Dorsolateral prefrontal cortex (tissue), 122 donors: ENCODE measurements at places on chromosomes 2 and 18.

DNA sequence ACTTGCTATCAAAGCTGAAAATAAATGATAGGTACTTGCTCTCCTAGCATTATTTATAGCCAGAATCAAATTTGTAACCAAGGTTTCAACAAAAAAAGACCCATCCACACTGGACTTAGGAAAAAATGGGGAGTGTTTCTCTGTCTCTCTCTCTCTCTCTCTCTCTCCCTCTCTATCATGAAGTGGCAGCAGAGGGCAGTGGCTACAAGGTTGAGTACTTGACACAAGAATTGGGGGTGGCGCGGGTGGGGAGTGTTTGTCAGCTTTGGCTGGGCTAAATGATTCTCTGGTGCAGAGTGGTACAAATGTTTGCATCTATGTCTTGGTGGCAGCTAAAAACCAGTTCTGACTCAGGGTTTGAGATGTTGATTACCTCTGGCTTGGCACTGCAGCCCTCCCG, 85.0 kb downstream of the RBM43 start:
- DNase-seq = no peak

DNA sequence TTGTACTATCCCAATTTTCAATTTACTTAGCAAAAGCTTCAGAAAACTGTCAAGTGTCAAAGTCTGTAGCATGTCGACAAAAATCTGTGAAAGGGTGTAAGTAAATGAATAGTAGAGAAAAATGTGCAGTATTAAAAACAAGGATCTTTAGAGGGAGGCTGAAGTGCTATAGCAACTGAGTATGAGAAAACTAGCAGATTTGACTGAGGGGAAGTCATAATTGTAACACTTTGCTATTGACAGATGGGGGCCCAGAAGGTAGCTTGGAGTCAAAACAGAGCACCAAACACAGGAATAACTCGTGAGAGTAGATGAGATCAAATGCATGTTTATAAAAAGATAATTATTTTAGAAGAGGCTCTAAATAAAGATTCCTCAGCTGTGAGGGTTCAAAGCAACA, 657.7 kb downstream of the TMEM182 start:
- DNase-seq = no peak

DNA sequence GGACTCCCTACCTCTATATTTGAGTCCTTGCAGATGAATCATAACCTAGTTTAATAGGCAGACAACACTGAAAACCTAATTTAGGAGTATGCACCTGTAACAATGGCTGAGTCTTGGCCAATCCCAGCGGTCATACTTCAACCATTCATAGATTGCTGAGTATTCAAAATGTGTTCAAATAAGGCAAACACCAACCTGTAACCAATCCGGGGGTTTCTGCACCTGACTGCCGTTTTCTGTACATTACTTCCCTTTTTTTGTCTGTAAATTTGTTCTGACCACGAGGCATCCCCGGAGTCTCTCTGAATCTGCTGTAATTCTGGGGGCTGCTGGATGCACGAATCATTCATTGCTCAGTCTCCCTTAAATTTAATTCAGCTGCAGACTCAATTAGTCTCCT, 338.6 kb downstream of the STK39 start:
- DNase-seq = no peak

DNA sequence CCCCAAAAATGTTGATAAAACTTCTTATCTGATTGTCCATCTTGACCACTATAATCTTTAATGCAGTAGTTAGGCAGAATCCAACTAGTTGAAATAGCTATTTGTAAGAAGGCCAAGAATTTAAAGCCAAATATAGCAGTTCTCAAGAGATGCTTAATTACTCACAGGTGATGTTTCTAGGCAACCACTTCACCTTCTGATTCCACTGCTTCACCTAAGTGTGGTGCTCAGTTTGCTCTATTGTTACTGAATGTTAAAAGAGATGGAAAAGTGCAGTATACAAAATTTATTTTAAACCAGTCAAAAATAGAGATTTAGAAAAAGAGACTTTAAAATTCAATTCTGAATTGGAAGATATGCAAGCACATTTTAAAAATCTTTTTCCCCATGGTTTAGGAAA, 539.4 kb downstream of the ZNF804A start:
- no peak for DNase-seq

DNA sequence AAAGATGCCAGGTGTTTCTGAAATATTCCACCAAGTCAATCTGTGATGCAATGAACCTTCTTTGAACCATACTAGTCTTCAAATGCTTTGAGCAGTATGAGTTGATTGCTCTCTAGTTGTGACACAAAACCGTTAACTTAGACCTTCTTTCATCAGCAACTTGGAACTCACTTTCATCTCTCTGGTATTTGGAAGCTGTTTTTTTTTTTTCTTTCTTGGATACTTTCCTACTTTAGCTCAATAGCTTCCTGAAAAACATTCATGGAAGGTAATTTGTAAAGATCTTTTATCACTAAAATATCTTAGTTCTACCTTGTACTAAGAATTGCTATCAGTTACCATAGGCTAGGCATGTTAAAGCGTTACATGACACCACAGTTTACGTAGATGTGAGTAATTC, 1071.9 kb upstream of the CHAC2 start:
- no peak for DNase-seq

GRCh38 chr2:23658466-23658942, 268.4 kb downstream of the ATAD2B start:
- DNase-seq = no peak

GRCh38 chr2:30165050-30165520, 18.3 kb downstream of the YPEL5 start:
- peak; percentile 44 for DNase-seq

DNA sequence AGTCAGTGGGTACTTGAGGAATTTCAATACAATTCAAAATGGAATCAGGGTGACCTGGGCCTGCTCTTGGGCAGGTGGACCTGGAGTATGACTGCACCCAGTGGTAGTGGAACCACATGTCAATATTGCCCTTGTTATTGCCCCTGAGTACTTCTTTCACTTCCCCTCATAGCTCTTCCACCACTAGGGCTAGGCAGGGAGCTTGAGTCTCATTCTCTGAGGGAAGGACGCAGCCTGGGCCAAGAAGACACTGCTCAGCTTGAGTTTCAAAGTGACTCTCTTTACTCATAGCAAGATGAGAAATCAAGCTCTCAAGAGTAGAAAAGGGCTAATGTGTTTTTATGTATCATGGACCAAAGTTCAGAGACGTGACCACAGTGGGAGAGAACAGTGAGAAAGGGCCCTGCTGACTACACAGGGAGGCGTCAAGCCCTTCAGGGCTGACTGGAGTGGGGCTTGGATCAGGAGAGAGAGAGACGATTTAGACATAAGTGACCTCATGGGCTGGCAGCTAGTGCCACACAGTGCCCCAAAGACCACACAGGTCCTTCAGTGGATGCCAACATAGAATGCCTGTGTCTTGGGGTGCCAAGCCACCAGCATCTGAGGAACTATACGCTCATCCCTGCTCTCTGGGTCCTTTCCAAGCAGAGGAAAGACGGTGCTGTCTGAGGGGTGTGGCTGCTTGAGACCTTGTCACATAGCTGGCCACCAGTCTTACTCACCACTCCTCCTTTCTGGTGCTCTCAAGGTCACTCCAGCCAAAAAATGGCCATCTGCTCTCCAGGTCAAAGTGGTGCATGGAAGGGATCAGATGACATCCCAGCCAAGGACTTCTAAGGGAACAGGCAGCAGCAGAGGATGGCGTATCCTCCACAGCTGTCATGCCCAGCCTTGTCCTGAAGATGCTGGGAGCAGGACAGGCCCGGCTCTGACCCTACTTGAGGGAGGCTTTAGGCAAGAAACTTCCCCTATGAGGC, 13.0 kb downstream of the PTMA start:
- DNase-seq = peak; percentile 18

- no peak for DNase-seq
These were observed 273.8 kb downstream of the ZNF521 start for GRCh38 chr18:25077944-25078723.

DNA sequence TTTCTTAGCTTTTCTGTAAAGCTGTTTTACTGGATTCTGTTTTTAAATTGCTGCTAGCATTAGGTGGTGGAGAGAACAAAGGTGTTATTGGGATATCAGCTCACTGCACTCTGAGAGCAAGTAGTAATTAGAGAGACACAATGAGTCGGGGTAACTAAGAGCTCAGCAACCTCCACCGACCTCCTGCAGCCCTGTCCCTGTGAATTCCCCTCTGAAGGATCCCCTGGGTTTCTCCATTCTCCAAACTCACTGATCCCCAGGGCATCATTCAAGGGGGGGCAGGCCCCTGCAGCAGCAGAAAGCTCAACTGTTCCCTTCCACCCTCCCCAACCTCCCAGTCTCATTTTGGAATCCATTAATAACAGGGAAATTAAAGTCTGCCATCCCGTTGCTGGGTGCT, 73.0 kb downstream of the MTCL1 start:
- no peak for DNase-seq

DNA sequence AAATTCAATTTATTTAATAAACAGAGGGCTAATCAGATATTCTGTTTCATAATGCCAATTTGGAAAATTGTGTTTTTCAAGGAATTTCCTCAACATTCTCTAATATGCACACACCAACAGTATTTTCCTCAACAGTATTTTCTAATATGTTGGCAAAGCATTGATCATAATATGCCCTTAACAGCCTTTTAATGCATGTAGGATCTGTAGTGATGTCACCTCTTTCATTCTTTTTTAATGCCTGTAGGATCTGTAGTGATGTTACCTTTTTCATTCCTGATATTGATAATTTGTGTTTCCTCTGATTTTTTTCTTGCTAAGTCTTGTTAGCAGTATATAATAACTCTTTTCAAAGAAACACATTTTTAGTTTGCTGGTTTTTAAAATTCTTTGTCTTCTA, 15.9 kb downstream of the VWA3B start:
- DNase-seq = no peak

DNA sequence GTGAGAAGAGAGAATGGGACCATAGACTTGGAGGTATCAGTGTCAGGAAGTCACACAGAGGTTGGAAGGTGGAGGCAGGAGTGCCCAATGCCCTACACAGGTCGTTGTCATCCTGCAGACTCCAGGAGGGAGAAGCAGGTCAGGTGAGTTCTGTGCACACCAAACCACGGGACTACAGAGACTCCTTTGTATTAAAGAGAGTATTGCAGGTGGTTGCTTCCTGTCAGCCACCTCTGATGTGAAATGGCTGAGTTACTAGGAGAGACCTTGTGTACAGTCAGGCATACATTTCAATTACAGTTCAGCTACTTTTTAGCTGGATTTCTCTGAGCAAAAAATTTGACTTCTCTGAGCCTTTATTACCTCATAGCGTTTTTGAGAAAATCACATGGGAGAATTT, 51.6 kb downstream of the SPP2 start:
- DNase-seq = no peak

DNA sequence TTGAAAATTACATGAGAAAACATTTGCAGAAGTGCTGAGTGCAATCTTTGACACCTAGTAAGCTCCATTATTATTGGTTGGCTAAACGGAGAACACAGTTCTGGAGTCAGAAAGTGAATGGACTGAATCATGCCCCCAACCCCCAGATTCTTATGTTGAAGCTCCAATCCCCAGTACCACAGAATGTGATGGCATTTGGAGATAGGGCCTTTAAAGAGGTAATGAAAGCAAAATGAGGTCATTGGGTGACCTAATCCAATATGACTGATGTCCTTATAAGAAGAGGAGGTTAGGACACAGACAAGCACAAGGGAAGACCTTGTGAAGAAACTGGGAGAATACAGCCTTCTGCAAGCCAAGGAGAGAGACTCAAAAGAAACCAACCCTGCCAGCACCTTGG, 200.9 kb upstream of the EPAS1 start:
- DNase-seq = no peak

GRCh38 chr2:120254178-120254577, 1.5 kb downstream of the RALB start:
- DNase-seq = no peak

- DNase-seq = no peak
These were observed 93.7 kb downstream of the CERKL start for GRCh38 chr2:181563101-181563692.

DNA sequence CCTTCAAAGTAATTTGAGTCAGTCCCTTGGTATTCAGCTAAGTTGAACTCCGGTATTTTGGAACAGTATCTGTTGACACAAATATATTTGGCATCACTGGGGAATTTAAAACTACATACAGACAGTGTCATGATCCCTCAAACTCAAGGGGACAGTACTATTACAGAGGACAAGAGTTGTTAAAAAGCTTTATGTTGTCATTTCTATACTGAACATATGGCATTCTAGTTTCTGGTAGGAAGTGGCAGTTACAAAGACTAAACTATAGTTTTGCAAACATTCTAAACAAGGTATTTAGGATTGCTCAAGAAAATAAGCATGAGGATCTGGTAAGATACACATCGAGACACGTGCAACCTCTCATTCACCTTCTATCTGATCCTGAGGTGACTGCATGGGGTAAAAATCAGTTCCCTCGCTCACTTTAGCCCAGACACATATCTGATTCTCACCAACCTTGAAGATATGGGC, 16.6 kb upstream of the CCNYL1 start:
- no peak for DNase-seq

- no peak for DNase-seq
These were observed 428.8 kb downstream of the LRATD1 start for GRCh38 chr2:15061268-15061667.

DNA sequence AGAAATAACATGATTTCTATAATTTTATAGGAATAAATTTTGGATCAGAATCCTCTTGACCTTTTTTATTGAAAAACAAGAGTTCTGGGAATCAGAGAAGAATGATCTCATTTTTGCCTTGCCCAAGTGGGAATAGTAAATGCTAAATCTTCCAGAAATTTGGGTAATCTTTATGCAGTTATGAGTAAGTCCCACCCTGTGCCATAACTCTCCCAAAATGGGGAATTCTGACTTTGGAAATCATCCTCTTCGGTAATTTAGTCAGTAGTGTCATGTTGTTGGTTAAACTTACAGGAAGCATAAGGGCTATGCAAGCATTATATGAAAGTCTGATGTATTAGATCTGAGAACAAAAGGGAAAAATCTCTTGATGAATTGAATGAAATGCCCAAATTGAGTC, 20.6 kb upstream of the ARHGAP28 start:
- no peak for DNase-seq

DNA sequence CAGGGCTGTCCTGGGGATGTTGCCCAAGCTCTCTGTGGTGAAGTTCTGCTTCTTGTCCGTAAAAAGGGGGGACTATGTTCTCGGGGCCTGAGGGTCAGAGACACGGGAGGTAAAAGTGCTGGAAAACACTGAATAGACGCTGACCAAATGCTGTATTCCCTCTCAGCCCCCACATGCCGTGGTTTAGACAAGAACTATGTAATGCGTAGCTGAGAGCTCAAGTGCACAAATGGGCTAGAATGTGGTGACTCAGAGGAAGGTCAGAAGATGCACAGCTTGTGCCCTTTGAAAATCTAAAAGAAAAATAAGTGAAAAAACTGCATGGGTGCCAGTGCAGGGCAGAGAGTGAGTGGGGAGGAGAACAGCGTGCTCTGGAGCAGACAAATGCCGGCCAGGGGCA, 80.3 kb upstream of the MAP4K4 start:
- DNase-seq = no peak

- no peak for DNase-seq
These were observed 75.8 kb upstream of the NPAS2 start for GRCh38 chr2:100744184-100744583.

GRCh38 chr2:47056868-47057686, 98.0 kb downstream of the STPG4 start:
- no peak for DNase-seq
